ENCODE measurements at places on chromosomes 13 and 19.

- DNase-seq = no peak
Measured at GRCh38 chr13:69947582-69947981, 160.0 kb upstream of the ATXN8OS start.

DNA sequence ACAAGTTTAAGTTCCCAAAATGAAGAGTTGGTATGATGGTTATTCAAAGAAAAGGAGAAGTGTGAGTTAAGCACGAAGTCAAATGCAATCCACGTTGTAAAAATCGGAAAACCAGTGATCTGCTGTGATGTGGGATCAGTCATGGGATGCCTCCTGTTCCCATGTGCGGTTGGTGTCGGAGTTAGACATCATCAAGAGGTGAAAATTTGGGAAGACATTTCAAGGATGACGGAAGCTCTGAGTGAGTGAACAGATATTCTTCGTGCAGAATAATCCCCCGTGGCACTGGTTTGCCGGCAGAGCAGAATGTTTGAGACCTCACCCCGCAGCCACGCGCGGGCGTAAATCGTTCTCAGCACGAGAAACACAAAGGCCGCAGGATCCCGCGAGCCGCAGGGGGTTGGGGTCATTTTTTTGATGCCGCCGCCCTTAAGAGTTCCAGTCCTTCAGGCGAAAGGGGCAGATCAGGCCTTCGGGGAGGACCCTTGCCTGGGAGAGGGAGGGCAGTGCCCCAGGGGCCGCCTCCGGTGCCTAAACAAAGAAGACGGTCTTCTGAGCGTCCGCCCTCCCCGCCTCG is 13.7 kb upstream of the SOX1 start:
- no peak for DNase-seq

- no peak for DNase-seq
Measured at GRCh38 chr19:17926044-17926443, 6.8 kb upstream of the CCDC124 start.

GRCh38 chr13:101978552-101979315 is 423.1 kb downstream of the FGF14 start:
- DNase-seq = no peak

- DNase-seq = no peak
Measured at GRCh38 chr13:40549500-40550094, 116.8 kb downstream of the FOXO1 start.

GRCh38 chr13:87903553-87903952 is 232.4 kb downstream of the SLITRK5 start:
- DNase-seq = no peak

GRCh38 chr13:30204564-30204963 is 102.8 kb downstream of the KATNAL1 start:
- no peak for DNase-seq

DNA sequence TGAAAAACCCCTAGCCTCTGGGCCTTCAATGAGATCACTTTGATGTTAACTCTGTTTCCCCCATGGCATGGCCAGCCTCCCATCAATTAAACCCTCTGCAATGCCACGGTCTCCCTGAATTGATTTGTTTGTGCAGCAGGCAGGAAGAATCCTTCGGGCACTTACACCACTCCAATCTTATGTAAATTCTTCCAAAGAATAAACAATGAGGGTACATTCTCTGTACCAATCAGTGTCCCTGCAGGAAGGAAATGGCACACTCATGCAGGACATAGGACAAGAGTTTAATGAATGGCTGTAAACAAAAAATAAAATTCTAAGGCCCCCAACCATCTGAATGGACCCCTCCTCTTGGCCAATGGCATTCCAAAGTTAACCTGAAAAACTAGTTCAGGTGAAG is 22.2 kb downstream of the SCGB2B2 start:
- no peak for DNase-seq

- no peak for DNase-seq
Measured at GRCh38 chr13:48273346-48273745, 30.2 kb upstream of the RB1 start.

All from C1 segment of cervical spinal cord (tissue), 14 donors.